EH (cell line): ENCODE measurements at places on chromosomes 4 and X.
A peak's percentile ranks its signal among the peaks of the same experiment; 100 is the strongest.

- DNase-seq, result peak; percentile 90
Observed at GRCh38 chr4:113435893-113436292, 325.6 kb downstream of the CAMK2D start.

DNA sequence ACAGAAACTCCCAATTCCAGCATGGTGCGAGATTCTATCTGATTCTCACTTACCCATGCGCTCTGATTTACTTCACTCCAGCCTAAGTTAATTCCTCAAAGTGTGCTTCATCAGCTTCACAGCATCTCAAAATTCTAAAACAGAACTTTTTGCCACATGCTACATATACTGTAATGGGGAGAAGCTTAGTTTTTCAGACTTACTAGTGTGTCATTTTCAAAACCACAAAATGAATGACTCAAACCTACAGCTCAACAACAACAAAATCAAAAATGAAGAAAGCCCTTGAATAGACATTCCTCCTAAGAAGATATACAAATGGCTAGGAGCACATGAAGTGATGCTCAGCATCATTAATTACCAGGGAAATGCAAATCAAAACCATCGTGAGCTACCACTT is 14.9 kb downstream of the IRF2 start:
- peak; percentile 76 for DNase-seq

DNA sequence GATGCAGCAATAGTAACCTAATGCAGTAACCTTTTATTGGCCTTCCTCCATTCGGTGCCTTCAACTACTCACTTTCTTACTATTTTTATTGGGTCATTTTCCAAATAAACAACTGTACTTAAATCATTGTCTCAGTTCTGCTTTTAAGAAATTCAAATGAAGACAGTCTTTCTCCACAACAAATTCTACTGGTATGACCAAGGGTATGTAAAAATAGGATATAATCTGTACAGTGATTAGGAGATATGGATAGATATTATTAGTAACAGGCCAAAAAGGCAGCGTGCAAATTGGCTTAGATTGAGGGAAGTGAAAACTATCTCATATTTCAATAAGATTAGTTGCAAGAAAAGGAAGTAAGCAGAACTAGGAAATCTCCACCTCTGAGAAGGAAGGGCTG is 177.4 kb upstream of the PPP1R2C start:
- no peak for DNase-seq

GRCh38 chrX:75295641-75296040 is 21.8 kb downstream of the UPRT start:
- DNase-seq, result no peak

DNA sequence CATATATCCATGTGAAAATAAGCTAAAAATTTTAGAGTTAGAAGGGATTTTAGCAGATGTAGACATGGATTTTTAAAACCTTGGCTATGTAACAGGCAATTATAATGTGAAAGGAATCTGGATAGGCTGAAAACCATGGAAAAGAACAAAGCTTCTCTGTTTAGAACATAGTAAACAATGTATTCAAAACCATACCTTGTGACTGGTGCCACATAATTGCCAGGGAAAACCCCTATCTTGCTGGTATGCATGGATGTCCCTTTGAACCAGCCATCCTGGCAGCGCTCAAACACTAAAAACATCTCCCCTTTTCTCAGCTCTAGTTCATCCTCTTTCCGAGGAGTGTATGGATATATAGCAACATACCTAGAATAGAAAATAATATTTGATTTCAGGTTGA is 110.6 kb upstream of the CBR4 start:
- no peak for DNase-seq

DNA sequence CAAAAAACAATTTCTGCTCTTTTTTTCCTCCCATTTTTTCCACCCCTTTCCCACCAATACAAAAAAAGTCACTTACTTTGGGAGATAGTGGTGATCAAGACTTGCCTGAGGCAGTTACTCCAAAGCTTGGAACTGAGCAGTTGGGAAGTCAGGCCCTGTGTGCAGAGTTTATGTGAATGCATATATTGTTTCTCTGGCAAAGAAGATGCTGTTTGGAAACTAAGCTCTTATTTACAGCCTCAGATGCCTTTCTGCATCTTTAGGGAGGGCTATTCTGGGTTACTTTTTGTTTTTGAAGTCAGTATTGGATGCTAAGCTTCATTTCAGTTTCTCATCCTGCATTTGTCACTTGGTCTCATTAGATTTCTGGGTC is 136.3 kb downstream of the ZNF330 start:
- no peak for DNase-seq

DNA sequence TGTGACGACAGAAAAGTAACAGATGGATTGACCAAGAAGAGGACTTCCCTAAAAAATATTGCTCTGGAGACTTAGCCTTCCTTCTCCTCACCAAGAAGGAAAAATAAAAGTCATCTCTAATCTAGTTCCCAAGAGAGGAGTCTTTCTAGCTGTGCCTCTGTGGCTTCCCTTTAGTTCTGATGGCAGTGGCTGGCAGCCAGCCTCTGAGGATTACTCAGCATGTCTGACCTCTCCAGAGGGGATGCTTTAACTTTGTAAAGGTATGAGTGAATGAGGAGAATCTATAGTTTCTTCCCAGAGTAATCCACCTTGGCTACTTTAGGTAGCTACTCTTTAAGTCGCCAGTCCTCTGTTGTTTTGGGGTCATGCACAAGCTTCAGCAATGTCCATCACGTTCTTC is 163.9 kb upstream of the KIT start:
- DNase-seq, result peak; percentile 79

GRCh38 chr4:36244257-36245082 is at the start of gene ARAP2:
TSS of gene ARAP2 (minus strand) at chr4:36244514. CDS start at chr4:36229486, 15,028 bp downstream.
- no peak for DNase-seq
